ENCODE measurements at places on chromosomes 3 and 15.

DNA sequence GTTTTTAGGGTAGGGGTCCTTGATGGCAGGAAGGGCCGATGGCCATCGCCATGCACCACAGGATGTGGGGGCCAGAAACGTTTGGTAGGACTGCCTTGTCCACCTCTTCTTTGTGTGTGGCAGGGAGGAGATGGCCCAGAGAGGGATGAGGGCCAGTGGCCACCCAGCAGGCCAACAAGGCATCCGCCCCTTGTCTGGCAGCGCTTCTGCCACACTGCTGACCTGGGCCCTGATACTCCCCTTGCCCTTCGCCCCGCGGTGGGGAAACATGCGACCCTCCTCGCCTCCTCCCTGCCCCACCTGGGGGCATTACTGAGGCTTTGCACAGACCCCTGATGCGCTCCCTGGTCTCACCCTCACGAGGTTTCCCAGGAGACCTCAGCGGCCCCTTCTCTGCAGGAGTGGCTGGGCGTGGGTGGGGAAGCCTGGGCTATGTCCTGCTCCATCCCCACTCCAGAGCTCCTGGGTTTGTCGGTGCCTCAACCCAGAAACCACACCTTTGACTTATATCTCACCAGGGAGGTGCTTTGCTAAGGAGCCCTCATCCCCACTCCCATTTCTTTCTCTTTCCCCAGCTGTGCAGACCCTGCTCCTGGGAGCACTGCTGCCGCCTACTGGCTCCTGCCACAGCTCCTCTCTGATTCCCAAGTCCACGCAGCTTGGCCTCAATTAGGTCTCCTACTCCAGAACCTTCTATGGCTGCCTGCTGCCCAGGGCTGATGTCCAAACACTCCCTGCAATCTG is 38.7 kb downstream of the FEM1B start:
- no peak for DNase-seq

- DNase-seq, result no peak
Observed at GRCh38 chr3:54983266-54984099, 55.6 kb upstream of the LRTM1 start.

DNA sequence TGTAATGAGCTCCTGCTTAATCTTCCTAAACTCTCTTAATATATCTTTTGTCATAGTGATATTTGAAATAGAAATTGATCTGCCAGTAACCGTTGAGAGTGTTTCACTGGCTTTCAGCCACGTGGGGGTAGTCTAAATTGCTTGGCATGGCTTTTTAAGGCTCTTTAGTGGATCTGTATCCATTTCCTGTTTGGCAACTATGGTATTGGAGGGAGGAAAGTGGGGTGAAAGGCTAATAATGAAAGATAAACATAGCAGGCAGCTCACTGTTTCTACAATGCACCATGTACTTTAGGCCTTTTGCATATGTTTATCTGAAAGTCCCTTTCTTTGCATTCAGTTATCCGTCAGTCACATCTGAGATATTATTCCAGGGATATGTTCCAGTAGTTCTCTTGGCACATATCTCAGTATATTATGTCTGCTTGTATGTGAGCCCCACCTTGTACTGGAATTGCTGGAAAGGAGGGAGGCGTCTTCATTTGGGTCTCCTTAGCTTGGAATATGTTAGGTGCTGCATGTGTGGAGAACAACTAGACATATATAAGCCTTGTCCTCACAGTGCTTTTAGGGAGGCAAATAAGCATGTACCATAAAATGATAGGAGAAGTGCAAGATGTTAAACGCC is 10.8 kb downstream of the TOPAZ1 start:
- DNase-seq, result no peak

DNA sequence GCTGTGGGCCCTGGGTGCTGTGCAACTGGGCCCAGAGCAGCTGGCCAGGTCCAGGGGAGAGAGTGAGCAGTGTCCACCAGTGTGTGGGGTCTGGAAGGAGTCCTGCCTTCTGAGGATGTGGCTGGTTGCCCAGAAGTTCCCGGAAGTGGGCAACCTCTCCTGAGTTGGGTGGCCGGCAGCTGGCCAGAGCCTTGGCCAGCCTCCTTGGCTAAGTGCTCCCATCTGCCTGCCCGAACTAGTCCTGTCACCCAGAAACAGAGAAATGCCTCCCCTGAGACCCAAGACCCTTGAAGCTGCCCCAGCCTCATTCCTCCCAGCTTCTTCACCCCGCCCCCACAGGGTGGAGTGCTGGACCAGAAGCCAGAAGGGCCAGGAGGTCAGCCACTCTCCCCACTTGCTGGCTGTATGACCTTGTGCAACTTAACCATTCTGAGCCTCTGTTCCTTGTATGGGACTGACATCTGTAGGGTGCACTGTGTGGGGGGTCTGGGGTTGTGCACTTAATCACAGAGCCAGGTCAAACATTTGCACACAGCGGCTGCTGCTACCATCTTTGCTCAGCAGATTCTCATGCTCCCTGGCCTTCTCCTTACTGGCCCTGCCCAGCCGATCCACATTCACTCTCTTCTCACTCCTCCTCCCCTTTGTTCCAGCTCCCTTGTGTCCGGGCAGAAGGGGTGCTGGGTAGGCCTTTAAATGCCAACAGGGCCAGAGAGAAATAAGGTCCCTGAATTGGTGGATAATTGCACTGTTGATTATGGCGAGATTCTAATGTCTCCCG is 7.5 kb upstream of the ALAS1 start:
- no peak for DNase-seq

- no peak for DNase-seq
Observed at GRCh38 chr15:60839510-60840211, 360.7 kb upstream of the ICE2 start.

DNA sequence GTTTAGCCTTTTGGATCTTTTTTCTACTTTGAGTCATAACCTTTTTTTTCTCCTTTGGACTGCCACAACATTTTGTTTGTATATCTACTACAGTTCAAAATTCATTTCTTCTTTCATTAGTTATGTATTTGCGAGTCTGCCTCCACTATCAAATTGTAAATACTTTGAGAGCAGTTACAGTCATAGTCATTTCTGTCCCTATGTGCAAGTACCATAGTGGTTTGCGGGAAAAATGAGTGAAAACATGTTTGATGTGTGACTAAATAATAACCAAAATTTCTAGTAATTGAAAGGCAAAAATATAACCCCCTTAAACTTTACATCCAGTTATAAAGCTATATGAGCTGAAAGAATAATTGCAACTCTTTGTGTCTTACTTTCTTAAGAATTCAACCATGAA is 45.8 kb upstream of the CCDC50 start:
- DNase-seq, result no peak
